Naive thymus-derived CD4-positive, alpha-beta T cell (primary cell): ENCODE measurements at places on chromosomes 1 and 21. TPM values are rescaled to one million over a fixed set of nuclear protein-coding genes. Genes with fewer than 3 reads are reported as not detected.

Gene OR2T33
- not detected for total RNA-seq

GRCh38 chr21:29208682-29209059, 78.2 kb downstream of the MAP3K7CL start:
- no peak for DNase-seq

- DNase-seq: no peak
These were observed 426.8 kb downstream of the ADGRL2 start for GRCh38 chr1:82227306-82228095.

DNA sequence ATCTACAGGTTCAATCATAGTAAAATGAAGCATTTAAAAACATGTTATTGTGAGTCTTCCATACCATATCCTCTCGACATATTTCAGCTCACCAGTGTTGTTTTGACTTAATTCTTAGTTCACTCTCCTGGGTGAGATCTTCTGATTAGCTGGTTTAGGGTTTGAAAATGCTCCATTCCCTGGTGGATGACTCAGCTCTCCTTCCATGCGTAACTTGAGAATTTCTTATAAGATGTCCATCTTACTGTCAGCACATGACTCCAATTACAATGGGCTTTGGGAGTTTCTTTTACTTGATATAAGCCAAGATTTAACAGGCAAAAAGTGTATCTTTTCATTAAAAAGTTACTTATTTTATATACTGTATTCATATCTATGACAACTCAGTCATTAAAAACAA, 476.5 kb downstream of the BRINP3 start:
- DNase-seq: no peak

GRCh38 chr1:40386359-40386723, 12.8 kb downstream of the SMAP2 start:
- no peak for DNase-seq

DNA sequence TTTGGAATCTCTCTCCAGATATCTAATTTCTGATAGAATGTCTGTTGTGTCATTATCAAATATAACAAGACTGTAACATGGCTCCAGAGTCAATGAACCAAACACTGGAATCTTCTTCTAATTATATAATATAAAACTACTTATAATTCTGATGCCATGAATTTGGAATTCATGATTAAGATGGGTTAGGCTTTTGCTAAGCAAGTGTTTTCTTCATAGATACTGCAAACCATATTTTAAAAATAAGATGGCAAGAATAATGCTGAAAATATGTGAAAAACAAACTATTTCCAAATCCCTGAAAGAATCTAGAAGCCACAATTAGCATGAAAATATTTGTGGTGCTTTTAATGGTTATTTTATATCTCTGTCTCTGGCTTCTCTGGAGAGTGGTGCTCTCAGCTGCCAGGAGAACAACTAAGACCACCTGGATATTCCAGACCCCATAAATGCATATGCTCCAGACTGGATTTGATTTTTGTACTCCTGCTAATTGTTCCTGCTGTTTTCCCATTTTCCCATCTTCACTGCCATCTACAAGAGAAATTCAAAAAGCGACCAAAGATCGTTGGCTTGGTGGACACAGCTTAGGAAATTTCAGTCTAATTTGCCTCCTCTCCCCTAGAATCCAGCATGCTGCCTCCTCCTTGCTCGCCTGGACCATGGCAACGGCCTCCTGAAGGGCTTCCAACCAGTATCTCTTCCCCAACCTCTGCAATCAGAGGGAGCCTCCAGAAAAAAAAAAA, 418.9 kb downstream of the SETD4 start:
- DNase-seq: no peak

DNA sequence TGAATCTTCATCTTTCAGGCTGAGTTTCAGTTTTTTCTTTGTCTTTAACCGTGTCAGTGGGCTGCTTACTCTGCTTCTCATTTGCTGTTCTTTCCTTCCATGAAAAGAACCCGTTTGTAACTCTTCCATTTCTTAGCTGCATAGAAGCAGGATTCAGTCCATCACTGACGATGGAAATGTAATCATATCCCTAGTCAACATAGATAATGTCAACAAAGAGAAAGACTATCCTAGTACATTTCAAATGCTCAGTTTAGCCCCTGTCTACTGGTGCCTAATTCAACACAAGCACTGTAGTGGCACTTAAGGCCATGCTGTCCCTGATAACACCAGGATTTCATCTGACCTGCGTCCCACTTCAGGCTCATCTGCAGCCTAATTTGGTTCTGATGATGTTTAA, 376 bp downstream of the GBP1 start:
- DNase-seq: no peak
